ENCODE measurements at places on chromosomes 7 and 10.

GRCh38 chr7:39083781-39084180, 106.1 kb downstream of the POU6F2 start:
- no peak for DNase-seq

- peak; percentile 50 for DNase-seq
These were observed 29.3 kb upstream of the SH3PXD2A start for GRCh38 chr10:103884681-103885139.

DNA sequence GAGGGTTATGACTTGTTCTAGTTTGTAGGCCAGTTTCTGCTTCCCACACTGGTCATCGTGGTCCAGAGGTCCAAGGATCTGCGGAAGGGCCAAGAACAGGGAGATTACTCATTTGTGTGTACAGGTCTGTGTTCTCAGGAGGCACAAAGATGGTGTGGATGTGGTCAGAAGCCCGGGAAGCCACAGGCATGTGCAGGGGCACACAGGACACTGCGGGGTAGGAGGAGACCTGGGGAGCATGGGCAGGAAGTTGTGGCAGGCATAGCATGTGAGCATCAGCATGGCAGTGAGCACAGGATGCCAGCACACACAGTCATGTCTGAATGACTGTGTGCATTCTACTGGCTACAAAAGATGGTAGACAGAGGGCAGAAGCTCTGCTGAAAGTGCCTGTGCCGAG, 445.8 kb downstream of the PLXNA4 start:
- peak; percentile 61 for DNase-seq

DNA sequence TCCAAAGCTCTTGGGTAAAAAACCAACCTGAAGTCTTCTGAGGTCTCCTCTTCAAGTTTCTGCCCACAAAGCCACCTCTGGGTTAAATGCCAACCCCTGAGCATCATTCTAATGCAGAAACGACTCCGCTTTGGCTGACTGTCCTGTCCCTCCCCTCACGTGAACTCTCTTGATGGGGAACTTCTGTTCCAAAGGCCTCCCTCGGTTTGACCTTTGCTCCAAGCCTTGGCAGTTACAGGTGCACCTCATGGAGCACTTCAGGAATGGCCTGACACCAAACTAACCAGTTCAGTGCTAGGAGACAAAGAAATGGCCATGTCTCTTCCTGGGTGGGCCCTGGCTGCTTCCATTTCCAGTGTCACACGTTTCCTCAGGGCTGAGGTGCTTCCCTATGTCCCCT, 20.0 kb downstream of the CAMK2G start:
- no peak for DNase-seq

- DNase-seq, result no peak
These were observed 173.9 kb downstream of the ARID5B start for GRCh38 chr10:62075414-62075813.

- DNase-seq, result peak; percentile 84
These were observed 6.3 kb downstream of the ATG9B start for GRCh38 chr7:151017953-151018420.

GRCh38 chr7:94237417-94237816, 157.3 kb upstream of the COL1A2 start:
- no peak for DNase-seq

- DNase-seq, result no peak
These were observed 44.6 kb downstream of the CFAP46 start for GRCh38 chr10:132897516-132898381.

GRCh38 chr10:121248266-121248665, 350.0 kb downstream of the FGFR2 start:
- no peak for DNase-seq

DNA sequence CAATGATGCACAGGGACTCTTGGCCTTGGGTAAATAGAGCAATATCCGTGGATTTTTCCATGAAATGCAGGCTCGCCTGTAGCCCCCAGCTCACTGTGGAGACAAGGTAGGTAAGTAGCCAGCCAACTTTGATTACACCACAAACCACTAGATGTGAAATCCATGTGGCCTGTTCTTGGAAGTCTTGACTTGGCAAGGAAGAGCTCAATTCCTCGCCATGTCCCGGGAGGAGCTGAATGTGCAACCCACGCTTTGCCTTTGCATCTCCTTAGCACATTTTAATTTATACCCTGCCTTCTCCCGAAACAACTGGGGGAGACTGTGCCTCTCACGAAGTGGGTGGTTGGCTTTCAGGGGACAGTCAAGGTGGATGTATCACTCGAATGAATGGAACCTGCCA, 347.7 kb upstream of the MKI67 start:
- no peak for DNase-seq

- DNase-seq, result no peak
These were observed 209.1 kb downstream of the CCSER2 start for GRCh38 chr10:84537447-84537931.

- no peak for DNase-seq
These were observed 1.5 kb upstream of the MYL10 start for GRCh38 chr7:101630591-101630990.

DNA sequence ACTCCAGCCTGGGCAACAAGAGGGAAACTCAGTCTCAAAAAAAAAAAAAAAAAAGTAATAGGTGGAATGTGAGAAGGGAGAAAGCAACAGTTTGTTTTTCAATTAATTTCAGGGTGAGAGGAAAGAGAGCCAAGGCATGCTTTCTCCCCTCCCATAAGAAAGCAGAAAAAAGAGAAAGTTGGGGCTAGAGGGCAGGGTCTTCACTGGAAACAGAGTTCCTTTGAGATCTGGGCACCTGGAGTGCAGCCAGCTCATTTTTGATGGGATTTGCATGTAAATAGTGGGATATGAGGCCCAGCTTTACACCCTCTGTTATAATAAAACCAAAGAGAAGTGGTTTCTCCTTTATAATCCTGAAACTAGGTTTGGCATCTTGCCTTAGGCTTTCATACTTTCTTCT, 13.8 kb upstream of the STOX1 start:
- no peak for DNase-seq

GRCh38 chr10:61973906-61974305, 72.4 kb downstream of the ARID5B start:
- DNase-seq, result no peak

DNA sequence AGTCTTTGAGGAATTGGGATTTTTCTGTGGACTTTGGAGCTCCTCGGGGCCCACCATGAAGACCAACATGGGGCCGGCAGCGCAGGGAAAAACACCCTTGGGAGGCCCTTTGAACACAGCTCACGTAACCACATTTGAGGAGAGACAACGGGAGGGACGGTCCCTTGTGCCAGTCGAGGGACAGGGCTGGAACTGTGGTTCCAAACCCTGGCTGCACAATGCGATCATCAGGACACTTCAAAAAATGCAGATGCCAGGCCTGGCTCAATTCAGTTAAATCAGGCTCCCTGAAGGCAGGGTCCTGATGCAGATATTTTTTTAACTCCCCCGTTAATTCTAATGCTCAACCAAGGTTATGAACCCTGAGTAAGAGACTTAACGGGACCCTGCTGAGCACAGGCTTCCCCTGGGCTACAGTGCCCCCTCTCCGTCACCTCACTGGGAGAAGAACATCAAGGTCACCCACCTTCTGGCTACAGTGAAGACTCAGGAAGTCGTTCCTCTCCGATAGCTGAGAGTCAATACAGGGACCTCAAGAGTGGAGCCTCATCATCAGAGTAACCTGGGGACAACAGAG, 30.4 kb downstream of the LYZL1 start:
- DNase-seq, result no peak

DNA sequence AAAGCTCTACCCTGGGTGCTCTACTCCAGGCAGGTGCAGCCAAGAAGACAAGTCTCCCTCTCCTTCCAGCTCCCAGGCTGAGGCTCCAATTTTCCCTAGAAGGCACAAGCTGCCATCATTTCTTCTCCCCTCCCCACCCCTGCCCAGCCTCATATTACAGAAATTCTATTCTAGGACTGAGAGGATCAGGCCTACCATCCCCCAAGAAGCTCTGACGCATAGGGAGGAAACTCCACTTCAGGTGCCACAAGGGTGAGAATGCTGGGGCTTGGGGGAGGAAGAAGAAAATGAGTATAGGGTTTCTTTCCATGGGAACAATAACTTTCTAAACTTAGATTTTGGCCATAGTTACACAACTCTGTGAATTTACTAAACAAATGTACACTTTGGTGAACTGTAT, 35.3 kb downstream of the FEZF1 start:
- DNase-seq, result no peak

DNA sequence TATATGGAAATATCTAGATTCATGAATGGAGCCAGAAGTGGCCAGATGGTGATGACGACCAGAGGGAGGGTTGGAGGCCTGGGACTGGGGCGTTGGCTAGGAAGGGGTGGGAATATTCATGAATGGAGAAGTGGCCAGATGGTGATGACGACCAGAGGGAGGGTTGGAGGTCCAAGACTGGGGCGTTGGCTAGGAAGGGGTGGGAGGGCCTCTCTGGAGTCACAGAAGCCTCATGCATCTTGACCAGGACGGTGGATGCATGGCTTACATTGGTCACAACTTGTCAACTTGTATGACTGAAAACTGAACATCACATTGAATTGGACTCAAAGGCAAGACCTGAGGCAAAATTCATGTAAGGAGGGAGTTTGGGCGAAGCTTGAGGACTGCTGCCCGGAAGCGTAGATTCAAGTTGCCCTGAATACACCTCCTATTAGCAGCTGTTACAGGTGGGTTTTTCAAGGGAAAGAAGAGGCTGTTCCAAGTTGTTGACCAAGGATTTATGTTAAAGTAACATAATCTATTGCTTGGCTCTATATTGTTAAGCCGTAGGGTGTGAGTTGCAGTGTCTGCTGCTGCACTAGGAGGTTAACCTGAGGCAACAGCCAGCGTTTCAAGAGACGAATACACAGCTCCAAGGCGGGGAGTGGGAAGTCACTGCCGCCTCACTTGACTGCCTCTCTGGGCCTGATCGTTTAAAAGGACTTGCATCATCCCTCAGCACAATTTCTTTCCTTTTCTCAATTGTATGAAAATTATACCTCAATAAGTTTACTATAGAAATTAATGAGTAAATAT, 55.1 kb upstream of the FAM20C start:
- DNase-seq, result no peak

GRCh38 chr7:104943502-104944343, 70.3 kb upstream of the KMT2E start:
- DNase-seq, result peak; percentile 90

GRCh38 chr10:93425861-93426260, 56.3 kb downstream of the MYOF start:
- no peak for DNase-seq

DNA sequence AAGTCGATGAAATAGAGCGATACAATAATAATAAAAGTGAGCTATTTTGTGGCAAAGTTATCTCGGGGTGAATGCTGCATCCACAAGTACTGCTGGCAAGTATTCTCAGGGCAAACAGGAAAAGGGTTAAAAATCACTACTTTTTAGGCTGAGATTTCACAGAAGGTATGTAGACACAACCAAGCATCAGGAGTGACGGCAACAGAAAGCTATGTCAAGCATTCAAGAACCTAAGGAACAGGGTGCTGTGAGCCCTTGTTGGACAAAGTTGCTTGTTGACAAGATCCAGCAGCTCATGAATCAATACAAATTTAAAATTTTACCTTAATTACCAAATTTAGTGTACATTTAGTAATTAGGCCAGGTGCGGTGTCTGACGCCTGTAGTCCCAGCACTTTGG, 41.2 kb upstream of the C1QL3 start:
- DNase-seq, result no peak

DNA sequence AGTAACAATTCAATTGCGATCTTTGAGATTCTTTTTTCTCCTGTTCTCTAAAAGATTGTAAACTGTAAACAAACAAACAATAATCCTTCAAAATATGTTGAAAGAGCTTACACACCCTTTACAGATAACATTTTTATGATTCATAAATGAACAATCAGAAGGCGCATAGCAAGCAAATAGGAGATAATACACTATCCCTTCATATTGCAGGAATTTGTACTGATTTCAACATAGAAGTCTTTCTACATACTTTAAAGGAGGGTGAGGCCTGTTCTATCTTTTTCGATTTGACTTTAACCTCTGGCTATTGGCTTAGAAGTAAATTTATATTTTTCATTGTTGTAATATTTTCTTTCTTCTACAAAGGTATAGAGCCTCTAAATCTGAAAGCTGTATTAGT, 57.2 kb downstream of the TFEC start:
- no peak for DNase-seq

DNA sequence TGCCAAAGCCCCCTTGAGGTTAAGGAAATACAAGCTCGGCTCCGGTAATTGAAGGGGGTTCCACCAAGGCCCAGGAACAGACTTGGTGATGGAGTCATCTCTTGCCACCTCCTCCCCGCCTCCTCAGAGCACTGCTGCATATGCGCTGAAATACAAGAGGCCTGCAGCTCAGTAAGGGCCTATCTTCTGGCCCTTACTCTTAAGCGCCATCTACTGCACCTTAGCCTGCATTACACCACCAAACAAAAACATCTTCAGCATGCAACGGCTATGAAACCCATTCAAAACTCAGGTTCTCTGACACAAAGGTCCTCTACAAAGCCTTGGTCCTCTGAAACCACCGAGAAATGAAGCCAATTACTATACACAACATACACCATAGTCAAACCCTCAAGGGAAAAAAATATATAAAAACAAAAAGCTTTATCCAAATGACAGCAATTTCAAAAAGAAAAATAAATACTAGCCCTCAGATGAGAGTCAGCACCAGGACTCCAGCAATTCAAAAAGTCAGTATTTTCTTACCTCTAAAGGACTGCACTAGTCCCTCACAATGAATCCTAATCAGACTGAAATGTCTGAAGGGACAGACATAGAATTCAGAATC, 176.8 kb upstream of the TBX20 start:
- no peak for DNase-seq

DNA sequence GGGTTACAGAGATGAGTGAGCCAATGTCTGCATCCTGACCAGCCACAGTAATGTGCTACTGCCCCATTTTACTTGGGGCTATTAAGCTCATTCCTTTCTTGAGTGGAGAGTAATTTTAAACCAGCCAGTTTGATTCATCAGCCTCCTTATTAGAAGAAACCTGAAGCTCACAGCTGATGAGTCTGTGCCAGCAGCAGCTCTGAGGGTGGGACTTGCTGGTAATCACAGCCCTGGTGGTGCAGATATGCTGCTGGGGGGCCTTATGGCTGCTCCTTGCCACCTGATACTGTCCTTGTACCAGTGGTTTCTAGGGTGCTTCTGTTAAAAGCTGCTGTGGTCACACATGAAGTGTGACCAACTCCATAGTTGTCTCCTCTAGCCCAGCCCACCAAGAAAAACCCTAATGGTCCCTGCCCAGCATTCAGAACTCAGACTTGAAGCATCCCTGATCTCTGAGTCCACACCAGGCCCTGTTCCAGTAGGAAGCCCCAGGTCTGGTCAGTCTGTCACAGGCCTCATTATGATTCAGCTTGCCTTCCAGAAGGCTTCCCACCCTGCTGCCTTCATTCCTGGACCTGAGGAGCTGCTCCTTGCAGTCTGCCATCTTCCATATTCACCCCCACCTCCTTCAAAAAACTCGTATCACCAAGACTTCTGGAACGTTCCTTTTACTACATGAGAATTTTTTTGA, 28.9 kb upstream of the RBM20 start:
- DNase-seq, result no peak

- no peak for DNase-seq
These were observed 58.3 kb upstream of the HECW1 start for GRCh38 chr7:43054052-43054722.

- DNase-seq, result no peak
These were observed 940.1 kb upstream of the SORCS1 start for GRCh38 chr10:108104551-108105156.
